ENCODE measurements at places on chromosomes 11 and 22.

DNA sequence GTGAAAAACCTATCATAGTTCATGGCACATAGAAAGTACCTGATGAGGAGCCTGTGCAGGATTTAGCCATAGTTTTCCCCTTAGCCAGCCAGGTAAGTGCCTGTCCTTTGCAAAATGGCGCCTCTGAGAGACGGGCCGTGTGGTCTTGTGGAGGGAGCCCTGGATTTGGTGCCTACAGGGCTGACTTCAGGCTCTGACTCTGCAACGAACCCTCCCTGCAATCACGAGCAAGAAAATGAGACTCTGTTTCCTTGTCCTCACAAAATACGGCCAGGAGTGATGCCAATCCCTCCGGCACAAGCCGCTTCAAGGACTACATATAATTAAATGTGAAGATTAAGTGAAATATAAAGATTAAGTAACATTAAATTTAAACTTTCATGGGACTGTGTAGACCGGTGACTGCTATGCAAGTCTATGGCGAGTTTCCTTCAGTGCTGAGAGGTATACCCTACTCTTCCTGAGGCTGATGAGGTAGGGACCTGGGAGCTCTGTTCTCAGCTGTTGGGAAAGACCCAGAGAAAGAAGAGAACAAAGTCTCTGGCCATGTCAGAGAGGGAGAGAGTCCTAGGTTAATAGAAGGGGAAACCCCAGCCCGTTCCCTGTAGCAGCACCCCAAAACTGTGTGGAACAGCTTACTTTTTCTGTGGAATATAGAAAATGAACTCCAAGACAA, 6.1 kb upstream of the CXCR5 start:
- DNase-seq: no peak

GRCh38 chr22:22710719-22711531, 66.5 kb downstream of the GGTLC2 start:
- DNase-seq: peak; percentile 39

DNA sequence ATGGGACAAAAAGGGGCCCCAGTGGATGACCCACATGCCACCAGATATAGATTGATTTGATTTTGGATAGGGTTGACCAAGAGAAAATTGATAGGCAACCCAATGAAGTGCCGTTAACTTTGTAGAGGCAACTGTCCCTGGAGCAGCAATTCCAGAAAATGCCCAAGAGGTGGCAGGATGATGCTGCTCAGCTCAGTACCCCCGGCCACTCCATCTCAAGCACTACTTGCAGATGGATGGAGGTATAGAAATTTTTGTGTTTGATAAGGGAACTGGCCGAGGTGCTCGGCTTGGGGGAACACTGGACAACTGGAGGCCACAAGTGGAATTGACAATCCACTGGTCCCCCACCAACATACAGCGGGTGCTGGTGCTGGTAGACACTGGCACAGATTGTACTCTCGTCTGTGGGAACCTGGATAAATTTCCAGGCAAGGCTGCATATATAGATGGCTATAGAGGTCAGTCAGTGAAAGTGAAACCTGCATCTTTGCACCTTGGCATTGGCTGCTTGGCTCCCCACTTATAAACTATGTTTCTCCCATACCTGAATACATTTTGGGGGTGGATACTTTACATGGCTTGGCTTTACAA, 86.3 kb downstream of the CCDC83 start:
- no peak for DNase-seq

DNA sequence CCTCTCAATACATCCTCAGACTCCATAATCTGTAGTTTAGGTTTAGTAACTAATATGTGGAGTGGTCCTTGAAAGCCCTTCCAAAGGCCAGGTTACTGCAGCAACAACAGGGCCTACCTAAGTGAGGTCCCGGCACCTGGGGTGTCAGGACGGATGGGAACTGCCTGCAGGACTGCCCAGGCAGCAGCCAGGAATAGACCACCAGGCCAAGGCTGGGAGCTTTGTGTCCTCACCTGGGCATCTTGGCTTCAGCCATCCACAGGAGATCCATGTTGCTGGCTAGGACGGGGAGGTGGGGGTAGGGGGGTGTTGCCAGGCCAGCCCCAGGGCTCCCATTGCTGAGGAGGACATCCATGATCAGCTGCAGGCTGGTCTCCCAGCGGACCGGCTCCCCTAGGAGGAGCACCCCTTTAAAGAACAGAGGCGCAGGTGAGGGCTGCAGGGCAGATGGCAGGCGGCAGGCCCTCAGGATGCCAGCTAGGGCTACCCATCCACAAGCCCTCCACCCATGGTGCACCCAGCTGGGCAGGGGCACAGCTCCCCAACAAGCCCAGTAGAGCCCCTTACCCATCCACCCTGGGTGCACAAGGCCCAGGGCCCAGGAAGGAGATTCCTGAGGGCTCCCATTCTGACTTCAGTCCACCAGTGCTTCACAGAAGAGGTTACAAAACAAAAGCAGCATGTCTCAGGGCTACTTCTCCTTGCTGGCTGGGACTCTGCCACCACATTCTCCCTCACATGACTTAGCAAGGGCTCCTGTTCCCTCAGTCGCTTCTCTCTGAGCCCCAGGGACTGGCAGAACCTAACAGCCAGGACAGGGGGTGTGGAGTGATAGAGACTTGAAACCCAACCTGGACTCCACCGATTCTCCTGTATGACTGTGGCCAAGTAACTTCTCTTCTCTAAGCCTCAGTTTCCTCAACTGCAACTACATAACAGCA, 18.0 kb downstream of the HDHD5 start:
- DNase-seq: no peak

DNA sequence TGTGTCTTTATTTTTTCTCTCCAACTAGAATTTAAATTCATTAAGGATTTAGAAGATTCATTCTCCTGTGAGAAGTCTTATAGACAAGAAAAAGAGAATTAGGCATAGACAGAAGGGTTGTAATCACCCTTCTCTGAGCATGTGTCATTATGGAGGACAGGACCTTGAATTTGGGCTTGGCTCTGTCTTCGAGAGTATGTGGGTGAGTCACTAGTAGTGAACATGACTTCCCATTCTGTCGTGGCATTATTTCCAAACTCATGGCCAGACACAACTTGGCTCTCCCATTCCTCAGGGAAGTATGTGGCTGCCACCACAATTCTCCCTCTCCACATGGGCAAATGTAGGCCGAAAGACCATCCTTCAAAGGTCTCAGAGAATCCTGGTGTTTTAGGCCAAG, 14.3 kb upstream of the ANKK1 start:
- no peak for DNase-seq

DNA sequence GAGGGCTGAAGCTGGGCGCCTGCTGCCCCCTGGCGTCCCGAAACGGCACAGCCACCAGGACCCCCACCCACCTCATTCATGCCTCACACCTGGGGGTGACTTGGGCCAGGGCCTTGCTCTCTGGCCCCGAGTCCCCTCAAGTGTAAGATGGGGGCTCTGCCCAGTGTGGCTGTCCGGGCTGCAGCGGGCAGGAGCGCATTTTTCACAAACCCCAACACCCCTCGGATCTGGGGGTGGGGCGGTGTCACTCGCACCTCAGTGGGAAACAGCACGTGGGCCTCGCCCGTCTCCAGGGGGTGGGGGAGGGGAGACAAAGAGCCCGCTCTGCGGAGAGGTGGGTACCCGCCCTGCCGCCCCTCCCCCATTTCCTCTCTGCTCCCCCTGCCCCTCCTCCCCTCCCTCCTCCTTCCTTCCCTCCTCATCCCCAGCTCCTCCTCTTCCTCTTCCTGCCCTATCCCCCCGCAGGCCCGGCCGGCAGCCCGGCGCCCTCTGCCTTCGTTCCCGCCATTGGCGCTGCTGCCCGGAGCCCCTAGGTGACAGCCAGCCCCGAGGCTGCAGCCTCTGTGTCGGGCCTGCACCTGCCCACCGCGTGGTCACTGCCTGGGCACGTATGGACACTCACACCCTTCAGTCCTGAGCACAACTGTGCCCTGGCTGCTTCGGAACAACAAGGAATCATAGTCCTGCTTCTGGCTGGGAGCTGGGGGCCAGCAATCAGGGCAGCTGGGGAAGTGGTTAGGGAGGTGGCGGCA, 6.8 kb upstream of the CDKN1C start:
- peak; percentile 94 for DNase-seq

GRCh38 chr11:15453211-15453765, 338.6 kb downstream of the INSC start:
- DNase-seq: peak; percentile 12

DNA sequence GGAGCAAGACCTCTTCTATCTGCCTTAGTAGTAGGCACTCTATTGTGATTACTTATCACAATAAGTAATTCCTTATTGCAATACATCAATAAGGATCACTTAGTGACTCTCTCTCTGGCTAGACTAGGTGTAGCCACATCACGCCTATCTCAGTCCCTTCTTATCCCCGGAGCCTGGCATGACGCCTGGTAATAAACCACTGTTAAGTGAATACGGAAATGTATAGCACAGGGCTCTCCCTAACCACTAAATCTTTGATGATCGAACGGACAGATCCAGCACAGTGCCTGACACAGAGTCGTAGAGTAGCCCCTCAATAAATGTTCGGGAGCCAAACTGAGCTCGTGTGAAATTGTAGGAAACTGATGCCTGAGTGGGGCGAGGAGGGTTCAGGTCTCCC, 143.3 kb downstream of the FBXO7 start:
- no peak for DNase-seq

GRCh38 chr11:29163231-29163630, 853.6 kb downstream of the KCNA4 start:
- no peak for DNase-seq

Measured in kidney (tissue), 22 donors.